ENCODE measurements at places on chromosomes 1 and 21.

DNA sequence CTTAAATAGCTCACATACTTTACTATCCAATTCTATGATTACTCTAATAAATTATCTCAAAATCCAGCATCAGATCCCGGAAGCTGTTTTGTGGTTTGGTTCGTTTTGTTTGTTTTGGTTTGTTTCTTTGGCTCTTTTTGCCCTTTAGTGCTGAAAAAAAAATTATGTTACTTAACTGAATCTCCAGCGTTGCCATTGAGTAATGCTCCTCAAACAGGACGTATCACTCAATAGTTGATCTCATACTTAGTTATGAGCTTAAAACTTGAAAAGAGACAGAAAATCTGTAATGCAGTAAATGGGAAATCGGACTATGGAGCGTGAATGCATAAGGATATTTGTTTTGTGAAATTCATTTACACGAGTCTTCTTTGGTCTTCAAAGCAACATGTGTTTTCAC lies 533.8 kb upstream of the TMPRSS15 start:
- DNase-seq = no peak

- DNase-seq = peak; percentile 33
These were observed at the start of gene LRRC7 for GRCh38 chr1:69567652-69568420. Gene LRRC7, plus strand, starts transcription at chr1:69567922. Its CDS starts 718 bp downstream, at chr1:69568640.

DNA sequence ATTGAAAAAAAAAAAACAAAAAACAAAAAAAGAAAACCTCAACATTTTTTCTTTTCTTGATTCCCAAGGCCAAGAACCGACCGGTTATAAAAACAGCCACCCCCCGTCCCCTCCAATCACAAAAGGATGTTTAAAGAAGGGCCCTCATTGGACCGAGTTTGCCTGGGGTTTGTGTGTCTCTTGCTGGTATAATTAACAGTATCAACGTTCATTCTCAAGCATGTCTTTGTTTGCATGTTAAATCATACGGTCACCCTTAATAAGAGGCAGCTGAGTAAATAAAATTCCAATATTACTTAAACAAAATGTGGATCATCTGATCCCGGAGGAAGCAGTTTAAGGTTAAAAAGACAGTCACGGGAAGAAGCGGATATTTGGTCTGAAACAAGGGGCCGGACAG lies 201.1 kb downstream of the PRDM2 start:
- DNase-seq = no peak

- DNase-seq = no peak
These were observed 58.0 kb upstream of the CTPS1 start for GRCh38 chr1:40921522-40921921.

GRCh38 chr1:32406629-32407111 lies 12.4 kb upstream of the BSDC1 start:
- no peak for DNase-seq

- peak; percentile 2 for DNase-seq
These were observed 1.0 kb upstream of the HAO2 start for GRCh38 chr1:119367432-119368124.

Measured in RPMI8226 (cell line).